Left kidney (tissue), 8 donors: ENCODE measurements at places on chromosomes 1 and 21. TPM values are rescaled to one million over a fixed set of nuclear protein-coding genes. Genes with fewer than 3 reads are reported as not detected.
A peak's percentile ranks its signal among the peaks of the same experiment; 100 is the strongest.

ACKR1 gene
- 0.33 TPM for polyA plus RNA-seq

DNA sequence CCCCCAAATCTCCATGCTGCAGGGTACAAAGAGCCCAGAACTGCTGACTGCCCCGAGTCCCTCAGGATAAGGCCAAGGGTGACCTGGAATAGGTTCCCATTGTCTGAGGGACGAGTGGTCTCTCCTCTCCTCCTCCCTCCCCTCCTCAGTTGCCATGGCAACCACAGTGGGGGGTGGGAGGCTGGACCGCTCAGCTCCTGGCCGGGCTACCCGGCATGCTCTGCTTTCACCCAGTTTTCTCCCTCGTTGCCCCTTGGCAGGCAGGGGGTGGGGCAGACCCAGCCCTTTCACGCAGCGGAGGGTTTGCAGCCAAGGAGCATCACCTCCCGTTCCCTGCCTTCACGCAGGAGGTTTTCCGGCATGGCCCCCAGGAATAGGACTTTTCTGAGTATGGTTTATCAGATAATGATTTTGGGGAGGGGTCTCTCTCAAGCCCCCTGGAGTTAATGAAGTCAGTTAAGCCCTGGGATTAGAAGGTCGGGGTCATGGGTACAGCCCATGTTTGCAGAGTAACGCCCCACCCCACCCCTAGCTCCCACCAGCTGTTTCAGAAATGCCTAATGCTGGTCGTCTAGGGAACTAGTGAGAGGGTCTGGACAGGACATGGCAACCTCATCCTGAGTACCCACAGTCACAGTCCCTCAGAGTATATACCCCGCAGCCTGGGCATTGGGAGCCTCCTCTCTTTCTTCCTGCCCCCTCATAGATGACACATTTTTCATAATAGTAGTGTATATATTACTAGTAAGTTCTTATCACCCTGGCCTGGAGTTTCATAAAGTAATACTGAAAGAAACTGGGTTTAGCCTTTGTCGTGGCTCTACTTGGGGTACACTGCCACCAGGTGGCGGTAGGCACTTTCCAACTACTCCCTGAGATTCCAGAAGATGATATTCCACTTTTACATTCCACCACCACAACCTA, 20.7 kb downstream of the C1QB start:
- peak; percentile 53 for DNase-seq

- no peak for DNase-seq
Measured at GRCh38 chr1:119510046-119510445, 3.0 kb downstream of the HSD3B1 start.

DNA sequence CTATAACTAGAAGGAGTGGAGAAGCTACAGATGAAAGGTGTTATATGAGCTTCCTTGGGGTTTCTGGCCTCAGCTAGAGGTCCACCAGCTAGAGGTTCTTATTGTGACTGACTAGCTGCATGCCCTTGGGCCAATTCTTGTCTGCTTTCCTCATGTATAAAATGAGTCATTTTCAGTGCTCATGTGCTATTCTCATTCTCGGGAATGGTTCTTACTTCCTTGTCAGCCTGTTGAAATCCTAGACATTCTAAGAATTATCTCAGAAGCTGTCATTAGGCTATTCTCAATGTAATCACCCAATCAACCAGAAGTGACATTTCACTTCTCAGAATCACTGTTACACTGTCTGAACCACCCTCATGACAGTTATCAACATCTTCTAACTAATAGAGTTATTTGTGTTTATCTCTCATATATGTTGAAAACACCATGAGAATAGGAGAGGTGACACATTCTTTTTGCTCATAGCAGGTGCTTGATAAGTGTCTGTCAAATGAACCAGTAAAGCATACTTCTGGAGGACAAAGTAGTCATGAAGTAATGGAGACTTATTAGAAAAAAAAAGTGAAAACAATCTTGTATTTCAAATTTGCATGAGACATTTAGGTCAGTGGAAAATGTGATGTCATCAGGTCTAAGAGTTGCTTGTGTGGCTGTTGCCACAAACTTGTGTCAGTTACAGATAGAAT, 122.8 kb upstream of the IVNS1ABP start:
- DNase-seq = no peak

ILDR2 gene
- polyA plus RNA-seq = 20.6 TPM

C1orf52 gene
- 43.1 TPM for polyA plus RNA-seq

CELA2B gene
- polyA plus RNA-seq = 0.43 TPM
